Keratinocyte (primary cell): ENCODE measurements at places on chromosomes 1 and 21. TPM values are rescaled to one million over a fixed set of nuclear protein-coding genes. Genes with fewer than 3 reads are reported as not detected.

The NAV1 gene
- 8.1 to 32.7 TPM (median 13.2 TPM) in 3 replicates for polyA plus RNA-seq

The LYPD8 gene
- not detected in 3 replicates for polyA plus RNA-seq

The ATP1A4 gene
- polyA plus RNA-seq, result not detected in 3 replicates

The E2F2 gene
- 0.05 to 0.12 TPM (median 0.06 TPM) in 3 replicates for polyA plus RNA-seq

The C1orf53 gene
- polyA plus RNA-seq, result 3.0 to 7.0 TPM (median 6.2 TPM) in 3 replicates

- H3K27ac ChIP-seq, result no peak overlapping the region
- peaks cover 2% of the 10 kb centered on the region for H3K27me3 ChIP-seq
- no peak for DNase-seq
- H3K36me3 ChIP-seq, result no peaks in the 10 kb centered on the region
- H3K4me3 ChIP-seq, result no peak overlapping the region
Observed at GRCh38 chr1:44591381-44591780, 82.9 kb downstream of the TMEM53 start.

GRCh38 chr21:26164311-26164710 lies 6.3 kb downstream of the APP start:
- no peaks in the 10 kb centered on the region for H3K27me3 ChIP-seq
- no peak overlapping the region for H3K27ac ChIP-seq
- DNase-seq, result no peak
- H3K4me3 ChIP-seq, result no peak overlapping the region

GRCh38 chr1:184791550-184791900 lies 36.9 kb upstream of the EDEM3 start:
- H3K27me3 ChIP-seq, result no peaks in the 10 kb centered on the region
- H3K4me3 ChIP-seq, result no peak overlapping the region
- H3K4me1 ChIP-seq, result peaks cover 17% of the 10 kb centered on the region
- no peak for DNase-seq
- no peak overlapping the region for H3K27ac ChIP-seq

DNA sequence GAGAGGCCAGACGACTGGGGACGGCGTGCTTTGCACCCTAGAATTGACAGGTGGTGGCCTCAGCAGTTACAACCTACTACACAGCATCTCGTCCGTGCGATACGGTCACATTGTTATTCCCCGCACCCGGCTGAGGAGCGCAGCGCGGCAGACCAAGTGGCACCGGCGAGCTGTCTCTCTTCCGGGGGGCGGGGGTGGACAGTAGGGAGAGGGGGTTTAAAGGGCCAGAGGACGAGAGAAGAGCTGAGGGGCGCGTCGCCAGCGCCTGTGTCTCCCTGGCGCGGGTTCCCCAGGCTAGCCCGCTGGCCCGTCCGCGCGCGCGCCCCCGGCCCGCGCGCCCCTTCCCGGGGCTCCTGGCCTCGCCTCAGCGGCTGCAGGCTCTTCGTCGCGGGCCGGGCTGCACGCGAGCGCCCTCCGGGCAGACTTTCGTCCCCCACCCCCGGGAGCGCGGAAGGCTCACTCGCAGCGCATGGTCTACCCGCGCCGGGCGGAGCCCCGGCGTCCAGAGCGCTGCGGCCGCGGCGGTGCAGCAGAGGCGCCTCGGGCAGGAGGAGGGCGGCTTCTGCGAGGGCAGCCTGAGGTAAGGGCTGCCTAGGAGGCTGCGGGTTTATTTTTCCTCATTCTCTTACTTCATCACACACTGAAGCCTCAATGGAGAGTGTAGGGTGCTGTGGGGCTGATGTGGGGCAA lies at the start of gene PDE4B:
Gene PDE4B (plus strand): TSS at position 227 of the 690 bp plus-strand sequence.
- no peaks in the 10 kb centered on the region for H3K4me1 ChIP-seq
- no peaks in the 10 kb centered on the region for H3K36me3 ChIP-seq
- peaks cover 41% of the 10 kb centered on the region for H3K27me3 ChIP-seq
- DNase-seq, result no peak

DNA sequence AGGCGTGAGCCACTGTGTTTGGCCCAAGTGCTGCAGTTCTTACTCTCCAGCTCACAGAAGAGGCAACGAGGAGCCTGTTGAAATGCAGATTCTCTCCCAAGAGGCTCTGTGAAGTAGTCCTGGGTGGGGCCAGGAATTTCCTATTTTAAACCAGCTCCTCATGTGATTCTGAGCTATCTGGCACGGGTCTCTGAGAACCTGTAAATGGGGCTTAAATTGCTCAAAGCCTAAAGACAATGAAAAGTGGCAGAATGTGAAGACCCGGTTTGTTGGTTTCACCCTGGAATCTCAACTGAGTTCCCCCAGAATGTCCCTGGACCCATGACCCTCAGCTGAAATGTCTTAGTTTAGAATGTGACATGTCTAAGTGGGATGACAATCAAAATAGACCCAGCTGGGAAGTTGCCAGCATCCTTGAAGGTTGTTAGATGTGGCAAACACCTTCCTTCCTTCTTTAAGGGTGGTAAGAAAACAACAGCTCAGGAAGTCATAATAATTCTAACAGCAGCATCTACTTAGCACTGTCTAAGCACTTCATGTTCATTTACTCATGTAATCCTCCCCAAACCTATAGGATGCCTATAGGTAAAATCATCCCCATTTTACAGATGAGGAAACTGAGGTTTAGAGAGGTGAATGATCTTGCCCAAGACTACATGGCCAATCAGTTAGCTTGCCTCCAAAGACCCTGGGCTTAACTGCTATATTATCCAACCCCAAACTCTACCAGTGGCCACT lies 20.9 kb upstream of the ATP5PO start:
- DNase-seq, result no peak
- H3K4me3 ChIP-seq, result no peak overlapping the region
- H3K27me3 ChIP-seq, result no peaks in the 10 kb centered on the region
- no peaks in the 10 kb centered on the region for H3K36me3 ChIP-seq
- no peak overlapping the region for H3K27ac ChIP-seq

- H3K36me3 ChIP-seq, result peaks cover 9% of the 10 kb centered on the region
- no peak for DNase-seq
- H3K4me3 ChIP-seq, result no peak overlapping the region
- no peaks in the 10 kb centered on the region for H3K27me3 ChIP-seq
- H3K27ac ChIP-seq, result no peak overlapping the region
- H3K4me1 ChIP-seq, result peaks cover 22% of the 10 kb centered on the region
Observed at GRCh38 chr1:155205969-155206593, 1.6 kb downstream of the THBS3 start.

GRCh38 chr21:32415451-32416398 lies 3.2 kb downstream of the EVA1C start:
- H3K36me3 ChIP-seq, result peaks cover 9% of the 10 kb centered on the region
- no peak overlapping the region for H3K27ac ChIP-seq
- DNase-seq, result no peak
- no peak overlapping the region for H3K4me3 ChIP-seq

- no peak overlapping the region for H3K4me3 ChIP-seq
- H3K27me3 ChIP-seq, result no peaks in the 10 kb centered on the region
- H3K27ac ChIP-seq, result no peak overlapping the region
- H3K4me1 ChIP-seq, result no peaks in the 10 kb centered on the region
Observed at GRCh38 chr21:43015906-43016540, 41.7 kb downstream of the PKNOX1 start.

- H3K4me3 ChIP-seq, result no peak overlapping the region
- H3K27ac ChIP-seq, result no peak overlapping the region
- no peaks in the 10 kb centered on the region for H3K36me3 ChIP-seq
- no peaks in the 10 kb centered on the region for H3K27me3 ChIP-seq
- DNase-seq, result no peak
Observed at GRCh38 chr1:93450321-93450720, 2.4 kb downstream of the FNBP1L start.

- no peak overlapping the region for H3K4me3 ChIP-seq
- no peak overlapping the region for H3K27ac ChIP-seq
- DNase-seq, result no peak
- peaks cover 31% of the 10 kb centered on the region for H3K4me1 ChIP-seq
- H3K36me3 ChIP-seq, result no peaks in the 10 kb centered on the region
- H3K27me3 ChIP-seq, result no peaks in the 10 kb centered on the region
Observed at GRCh38 chr1:59428828-59429227, 131.9 kb downstream of the FGGY start.

GRCh38 chr21:14523234-14523633 lies 22.9 kb downstream of the SAMSN1 start:
- H3K36me3 ChIP-seq, result no peaks in the 10 kb centered on the region
- H3K4me3 ChIP-seq, result no peak overlapping the region
- no peaks in the 10 kb centered on the region for H3K4me1 ChIP-seq

- no peak for DNase-seq
- no peaks in the 10 kb centered on the region for H3K27me3 ChIP-seq
- no peaks in the 10 kb centered on the region for H3K36me3 ChIP-seq
- H3K27ac ChIP-seq, result no peak overlapping the region
- no peak overlapping the region for H3K4me3 ChIP-seq
Observed at GRCh38 chr1:89351597-89352311, 12.1 kb upstream of the GBP6 start.

DNA sequence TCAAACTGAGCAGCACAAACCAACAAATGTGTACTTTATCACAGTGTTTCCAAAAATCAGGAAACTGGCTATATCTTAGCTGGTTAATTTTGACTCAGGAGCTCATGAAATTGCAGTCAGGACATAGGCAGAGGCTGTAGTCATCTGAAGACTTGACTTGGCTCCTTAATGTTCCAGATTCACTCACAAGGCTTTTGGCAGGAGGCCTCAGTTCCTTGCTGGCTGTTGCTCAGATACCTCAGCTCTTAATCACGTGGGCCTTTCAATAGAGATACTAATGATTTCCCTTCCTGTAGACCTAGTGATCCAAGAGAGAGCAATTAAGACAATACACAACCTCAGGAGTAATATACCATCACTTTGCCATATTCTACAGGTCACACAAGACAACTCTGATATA lies 537.7 kb downstream of the BRINP3 start:
- H3K27me3 ChIP-seq, result no peaks in the 10 kb centered on the region
- no peak overlapping the region for H3K4me3 ChIP-seq
- no peaks in the 10 kb centered on the region for H3K36me3 ChIP-seq
- H3K4me1 ChIP-seq, result no peaks in the 10 kb centered on the region

DNA sequence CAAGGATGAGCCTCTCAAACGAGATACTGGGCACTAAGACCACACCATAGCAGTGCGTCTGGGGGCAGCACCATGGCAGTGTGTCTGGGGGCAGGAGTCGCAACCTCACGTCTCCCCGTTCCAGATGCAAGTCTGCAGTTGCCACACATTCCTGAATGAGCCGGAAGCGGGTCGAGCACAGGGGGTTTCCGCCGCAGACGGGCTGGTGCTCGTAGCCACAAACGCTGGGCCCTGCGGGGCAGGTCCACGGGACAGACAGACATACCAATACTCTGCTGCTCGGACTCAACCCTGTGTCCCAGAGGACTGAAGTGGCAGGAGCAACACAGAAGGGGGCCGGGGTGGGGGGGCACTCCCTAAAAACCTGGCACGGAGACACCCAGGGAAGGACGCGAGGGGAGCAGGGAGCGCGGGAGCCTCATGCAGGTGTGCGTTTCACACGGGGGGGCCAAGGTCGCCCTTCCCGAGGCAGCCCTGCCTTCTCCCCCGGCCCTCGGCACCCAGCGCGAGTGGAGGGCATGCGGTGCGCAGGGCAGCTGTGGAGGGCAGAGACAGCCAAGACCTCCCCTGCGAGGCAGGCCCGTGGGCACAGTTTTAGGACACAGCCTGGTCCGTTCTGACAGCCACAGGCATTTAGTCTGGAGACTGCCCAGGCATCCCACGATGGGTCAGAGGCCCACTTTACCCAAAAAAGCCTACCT lies 24.5 kb downstream of the PTTG1IP start:
- no peak overlapping the region for H3K27ac ChIP-seq
- H3K4me3 ChIP-seq, result no peak overlapping the region
- peaks cover 20% of the 10 kb centered on the region for H3K36me3 ChIP-seq
- H3K4me1 ChIP-seq, result peaks cover 13% of the 10 kb centered on the region

DNA sequence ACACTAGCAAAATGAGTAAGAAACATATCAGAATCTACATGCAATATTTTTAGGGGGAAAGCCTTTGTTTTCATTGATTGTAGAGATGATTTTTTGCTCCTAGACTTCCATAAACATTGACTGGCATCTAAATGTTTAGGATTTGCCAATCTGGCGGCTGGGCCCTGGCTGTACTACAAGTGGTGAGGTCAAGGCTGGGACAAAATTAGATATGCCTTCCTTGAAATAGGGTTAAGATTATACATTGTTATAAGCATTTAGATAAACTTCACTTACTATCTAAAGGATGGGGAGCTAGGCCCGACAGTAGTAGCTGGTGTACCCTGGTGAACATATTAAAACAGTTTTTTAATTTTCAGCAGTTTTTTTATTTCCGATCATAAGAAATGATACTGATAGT lies 5.2 kb downstream of the NFIA start:
- DNase-seq, result no peak
- H3K27ac ChIP-seq, result no peak overlapping the region
- no peak overlapping the region for H3K4me3 ChIP-seq
- H3K27me3 ChIP-seq, result no peaks in the 10 kb centered on the region
